Stimulated activated naive CD8-positive, alpha-beta T cell treated with anti-CD3 and anti-CD28 coated beads, Interleukin-15, Interleukin-2, amounts not matched to agents 100 U/mL and 50 U/mL, for 24 hours (primary cell): ENCODE measurements at places on chromosomes 12 and 14.

GRCh38 chr12:56995201-56995929 lies 11.0 kb downstream of the ZBTB39 start:
- DNase-seq, result no peak

DNA sequence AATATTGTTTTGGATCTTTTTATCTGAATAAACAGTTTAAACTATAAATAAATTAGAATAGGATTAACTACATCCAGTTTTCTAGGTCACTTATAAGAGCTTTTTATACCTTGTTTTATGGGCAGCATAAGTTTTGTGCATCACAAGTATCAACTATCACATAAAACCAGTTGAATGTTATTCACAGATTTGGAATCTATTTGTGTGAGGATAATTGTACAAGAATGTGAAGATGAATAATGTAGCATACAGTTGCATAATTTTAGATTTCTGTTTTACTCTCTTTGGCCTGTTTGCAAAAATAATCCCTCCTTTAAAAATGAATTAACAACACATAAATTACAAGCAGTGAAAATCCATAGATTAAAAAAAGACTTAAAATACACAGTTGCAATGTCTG lies 88.8 kb downstream of the SCFD1 start:
- no peak for DNase-seq

DNA sequence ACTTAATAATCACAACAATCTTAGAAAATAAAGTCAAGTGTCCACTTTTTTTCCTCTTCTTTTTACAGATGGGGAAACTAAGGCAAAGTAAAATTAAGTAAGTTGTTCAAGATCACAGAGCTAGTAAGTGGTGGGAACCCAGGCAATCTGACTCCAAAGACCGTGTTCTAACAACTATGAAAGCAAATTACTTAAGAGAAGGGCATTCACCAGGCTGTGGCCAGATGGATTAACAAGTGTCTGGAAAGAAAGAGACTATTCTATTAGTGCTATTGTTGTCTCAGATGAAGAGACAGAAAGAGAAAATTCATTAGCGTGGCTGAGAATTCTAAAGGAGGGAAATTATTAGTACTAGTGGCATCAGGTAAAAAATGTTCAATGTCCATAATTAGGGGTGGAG lies 48.5 kb downstream of the FGD6 start:
- no peak for DNase-seq

GRCh38 chr14:99566009-99566389 lies 38.0 kb downstream of the CCDC85C start:
- no peak for DNase-seq

DNA sequence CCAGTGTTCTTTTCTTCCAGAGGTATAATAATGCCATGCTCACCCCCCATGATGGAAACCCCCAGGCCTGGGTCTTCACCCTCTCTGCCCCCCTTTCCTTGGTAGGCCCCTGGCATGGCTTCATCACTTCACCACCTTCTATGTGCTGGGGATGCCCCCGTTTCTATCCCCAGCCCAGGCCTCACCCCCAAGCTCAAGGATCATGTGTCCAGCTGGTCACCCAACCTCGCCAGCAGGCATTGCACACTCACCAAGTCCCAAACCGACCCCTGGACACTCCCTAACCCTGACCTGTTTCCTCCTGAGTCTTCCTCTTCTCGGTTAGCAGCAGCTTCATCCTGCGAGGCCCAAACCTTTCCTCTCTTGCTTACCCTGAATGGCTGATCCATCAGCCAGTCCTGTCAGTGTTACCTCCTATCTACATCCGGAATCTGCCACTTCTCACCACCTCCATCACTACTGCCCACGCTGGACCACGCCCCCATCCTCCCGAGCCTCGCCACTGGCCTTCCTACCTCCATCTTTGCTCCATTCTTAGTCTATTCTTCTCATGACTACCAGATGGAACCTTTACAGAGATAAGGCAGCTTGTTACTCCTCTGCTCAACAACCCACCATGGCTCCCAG lies 69.0 kb downstream of the MVK start:
- DNase-seq, result no peak

GRCh38 chr12:21223930-21224329 lies 92.9 kb downstream of the SLCO1B1 start:
- no peak for DNase-seq

- no peak for DNase-seq
Observed at GRCh38 chr14:77830692-77831091, 30.8 kb downstream of the ADCK1 start.
